ENCODE measurements at places on chromosomes 3 and 15.

DNA sequence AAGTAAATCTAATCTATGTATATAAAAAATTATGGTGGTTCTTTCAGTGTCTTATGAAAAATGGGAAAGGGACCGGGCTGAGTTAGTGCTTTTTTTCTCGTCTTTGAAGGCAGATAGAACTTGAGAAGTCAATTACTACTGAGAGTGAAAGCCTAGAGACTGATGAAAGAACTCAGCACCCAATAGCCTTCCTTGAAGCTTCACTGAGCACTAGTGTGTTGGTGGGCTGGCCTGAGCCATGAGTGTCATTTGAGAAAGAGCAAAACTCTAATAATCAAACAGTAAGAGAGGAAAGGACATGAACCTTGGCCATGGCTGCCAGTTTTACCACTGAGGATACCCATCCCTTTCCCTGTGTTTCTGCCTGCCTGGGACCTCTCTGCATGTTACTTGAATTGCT is 428.3 kb upstream of the RASGRP1 start:
- DNase-seq, result no peak

DNA sequence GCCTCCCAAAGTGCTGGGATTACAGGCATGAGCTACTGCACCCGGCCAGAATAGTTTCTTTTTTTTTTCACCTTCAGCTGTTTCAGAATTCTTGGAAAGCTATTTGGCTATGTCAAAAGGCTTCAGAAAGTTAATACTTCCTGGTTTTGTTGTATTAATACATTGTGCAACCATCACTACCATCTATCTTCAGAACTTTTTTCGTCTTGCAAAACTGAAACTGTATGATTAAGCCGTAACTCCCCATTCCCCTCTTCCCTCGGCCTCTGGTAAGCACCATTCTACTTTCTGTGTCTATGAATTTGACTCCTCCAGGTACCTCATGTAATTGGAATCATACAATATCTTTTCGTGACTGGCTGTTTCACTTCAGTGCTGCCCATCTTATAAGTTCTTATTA is 5.2 kb upstream of the NOX5 start:
- no peak for DNase-seq

- no peak for DNase-seq
These were observed 79.0 kb upstream of the ATP13A5 start for GRCh38 chr3:193457526-193457925.

- DNase-seq, result no peak
These were observed 45.0 kb upstream of the GK5 start for GRCh38 chr3:142270407-142270806.

DNA sequence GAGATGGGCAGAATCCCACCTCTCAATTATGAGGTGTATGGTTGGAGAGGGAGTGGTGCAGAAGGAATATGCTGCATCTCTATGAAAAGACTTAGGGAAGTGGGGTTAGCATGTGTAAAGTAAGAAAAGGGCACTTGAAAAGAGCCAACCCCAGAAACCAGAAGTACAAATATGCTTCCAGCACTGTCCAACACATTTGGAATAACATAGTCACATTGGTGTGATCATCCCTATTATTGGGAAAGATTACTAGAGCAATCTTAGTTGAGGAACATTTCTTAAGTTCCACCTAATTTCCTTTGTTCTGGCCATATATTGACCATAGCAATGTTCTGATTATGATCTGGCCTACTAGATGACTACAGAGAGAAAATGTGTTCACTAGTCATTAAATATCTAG is 34.3 kb downstream of the HMG20A start:
- DNase-seq, result no peak

- DNase-seq, result no peak
These were observed 57.9 kb downstream of the ADCY5 start for GRCh38 chr3:123390865-123391600.

- DNase-seq, result no peak
These were observed 249.5 kb downstream of the SQOR start for GRCh38 chr15:45884289-45884688.

- no peak for DNase-seq
These were observed 51.7 kb downstream of the OTOL1 start for GRCh38 chr3:161548301-161548700.

DNA sequence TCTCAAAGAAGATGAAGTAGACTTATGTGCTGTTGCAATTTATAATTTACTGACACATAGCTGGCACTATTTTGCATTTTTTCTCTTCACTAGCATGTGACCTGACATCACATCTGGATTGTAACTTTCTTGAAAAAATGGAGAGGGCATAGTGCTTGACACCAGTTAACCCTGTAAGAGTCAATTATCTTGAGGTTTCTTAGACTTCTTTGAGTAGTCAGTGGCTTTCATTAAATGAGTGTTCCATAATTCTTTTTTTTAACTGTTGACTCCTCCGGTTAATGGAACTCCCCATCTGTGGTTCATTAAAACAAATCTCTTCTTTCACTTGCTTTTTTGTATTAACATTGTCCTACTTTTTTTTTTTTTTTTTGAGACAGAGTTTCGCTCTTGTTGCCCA is 16.9 kb upstream of the PRKCI start:
- no peak for DNase-seq

DNA sequence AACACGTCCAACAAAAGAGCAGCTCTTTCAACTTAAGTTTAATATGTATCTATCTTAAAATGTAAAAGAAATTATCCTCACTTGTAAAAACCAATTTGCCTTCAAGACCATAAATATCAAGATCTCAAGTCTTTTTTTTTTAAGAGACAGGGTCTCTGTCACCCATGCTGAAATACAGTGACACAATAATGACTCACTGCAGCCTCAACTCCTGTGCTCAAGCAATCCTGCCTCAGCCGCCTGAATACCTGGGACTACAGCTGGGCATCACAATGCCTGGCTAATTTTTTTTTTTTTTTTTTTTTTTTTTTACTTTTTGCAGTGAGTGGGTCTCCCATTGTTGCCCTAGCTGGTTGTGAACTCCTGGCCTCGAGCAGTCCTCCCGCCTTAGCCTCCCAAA is 26.0 kb downstream of the ACAP2 start:
- no peak for DNase-seq

DNA sequence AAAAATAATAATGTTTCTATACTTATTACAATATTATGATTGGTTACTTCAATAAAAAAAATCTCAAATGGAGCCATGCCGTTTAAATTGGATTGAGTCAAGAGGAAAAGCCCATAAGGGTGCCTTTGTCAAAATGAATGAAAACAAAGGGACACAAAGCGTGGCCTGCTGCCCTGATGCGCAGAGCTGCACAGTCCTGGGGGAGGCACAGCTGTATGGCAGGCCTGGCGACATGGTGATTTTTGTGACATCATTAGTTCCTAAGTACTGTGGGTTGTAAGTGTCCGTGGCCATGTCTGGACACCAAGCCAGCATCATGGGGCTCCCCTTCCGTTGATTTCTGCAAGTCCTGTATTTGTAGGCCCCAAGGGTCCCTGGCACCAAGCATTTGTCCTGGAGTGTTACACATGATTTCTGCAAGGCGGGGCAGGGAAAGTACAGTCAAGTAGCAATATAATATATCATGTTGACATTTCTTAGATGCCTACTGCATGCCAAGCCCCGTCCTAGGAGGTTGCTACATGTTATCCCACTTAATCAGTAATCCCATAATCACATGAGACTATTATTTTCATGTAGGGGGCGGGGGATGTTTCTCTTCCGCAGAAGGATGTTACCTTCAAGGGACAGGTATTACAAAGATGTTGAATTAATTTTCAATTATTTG is 59.7 kb downstream of the GHSR start:
- peak; percentile 4 for DNase-seq

GRCh38 chr15:70095408-70096214 is 2.1 kb downstream of the TLE3 start:
- DNase-seq, result no peak

GRCh38 chr15:100987143-100987542 is 68.0 kb downstream of the LRRK1 start:
- peak; percentile 59 for DNase-seq

GRCh38 chr3:161598639-161599038 is 102.0 kb downstream of the OTOL1 start:
- no peak for DNase-seq

GRCh38 chr3:117097351-117097750 is 387.8 kb downstream of the TUSC7 start:
- DNase-seq, result no peak

DNA sequence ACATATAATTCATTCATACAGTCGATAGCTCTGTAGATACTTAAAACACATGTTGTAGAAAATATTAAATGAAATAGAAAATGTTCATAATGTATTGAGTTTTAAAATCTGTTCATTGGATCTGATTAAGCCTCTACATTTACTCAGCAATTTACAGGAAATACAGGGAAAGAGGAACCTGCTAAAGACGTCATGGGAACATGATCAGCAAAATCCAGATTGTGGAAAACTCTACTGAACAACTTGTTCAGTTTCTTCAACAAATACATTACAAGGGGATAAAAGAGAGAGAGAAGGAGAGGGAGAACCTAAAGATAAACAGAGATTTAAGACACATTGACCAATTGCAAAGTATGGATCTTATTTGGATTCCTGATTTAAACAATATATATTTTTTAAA is 46.7 kb downstream of the KLHL6 start:
- DNase-seq, result no peak

GRCh38 chr3:13276438-13277195 is 143.5 kb downstream of the NUP210 start:
- peak; percentile 39 for DNase-seq

- no peak for DNase-seq
These were observed 22.6 kb upstream of the DUSP7 start for GRCh38 chr3:52078781-52079560.

DNA sequence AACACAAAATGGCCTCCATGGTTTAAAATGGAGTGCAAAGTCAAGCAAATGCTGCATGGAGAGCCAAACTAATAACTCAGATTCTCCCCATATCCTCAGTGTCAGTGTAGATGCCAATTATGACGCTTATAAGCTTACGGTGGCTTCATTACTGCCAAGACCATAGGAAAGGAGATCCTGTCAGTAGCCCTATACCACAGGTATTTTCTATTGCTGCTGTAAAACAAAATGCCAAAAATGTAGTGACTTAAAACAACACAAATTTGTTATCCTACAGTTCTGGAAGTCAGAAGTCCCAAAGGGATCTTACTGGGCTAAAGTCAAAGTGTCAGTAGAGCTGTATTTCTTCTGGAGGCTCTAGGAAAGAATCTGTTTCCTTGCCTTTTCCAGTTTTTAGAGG is 149.8 kb upstream of the GBE1 start:
- no peak for DNase-seq

GRCh38 chr3:29011441-29011840 is 269.4 kb upstream of the RBMS3 start:
- no peak for DNase-seq

- DNase-seq, result no peak
These were observed 101.6 kb downstream of the LRTM1 start for GRCh38 chr3:54826251-54826691.

- no peak for DNase-seq
These were observed 183.7 kb upstream of the LMCD1 start for GRCh38 chr3:8317661-8318649.

GRCh38 chr3:145889730-145890129 is 271.3 kb downstream of the PLOD2 start:
- no peak for DNase-seq

GRCh38 chr3:100171211-100171914 is 57.1 kb upstream of the FILIP1L start:
- no peak for DNase-seq

- DNase-seq, result no peak
These were observed 11.9 kb downstream of the SPINT1 start for GRCh38 chr15:40855706-40856234.

DNA sequence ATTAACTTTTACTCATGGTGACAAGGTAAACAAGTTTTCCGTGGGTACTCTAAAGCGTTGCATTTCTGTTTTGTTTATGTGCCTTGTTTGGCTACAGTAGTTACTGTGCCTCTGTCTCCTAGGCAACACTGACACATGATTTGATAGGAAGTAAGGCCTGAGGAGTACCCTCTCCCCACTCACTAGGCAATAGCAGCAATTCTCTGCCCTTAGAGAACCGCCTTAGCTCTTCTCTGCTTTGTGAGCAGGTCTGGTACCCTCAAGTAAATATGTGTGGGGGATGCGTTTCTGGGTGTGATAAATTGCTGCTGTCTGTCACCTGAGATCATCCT is at the start of gene IL5RA:
Gene IL5RA (minus strand): TSS at position 76 of the 332 bp plus-strand sequence. CDS start 5,390 bp downstream, outside the sequence.
- DNase-seq, result no peak

DNA sequence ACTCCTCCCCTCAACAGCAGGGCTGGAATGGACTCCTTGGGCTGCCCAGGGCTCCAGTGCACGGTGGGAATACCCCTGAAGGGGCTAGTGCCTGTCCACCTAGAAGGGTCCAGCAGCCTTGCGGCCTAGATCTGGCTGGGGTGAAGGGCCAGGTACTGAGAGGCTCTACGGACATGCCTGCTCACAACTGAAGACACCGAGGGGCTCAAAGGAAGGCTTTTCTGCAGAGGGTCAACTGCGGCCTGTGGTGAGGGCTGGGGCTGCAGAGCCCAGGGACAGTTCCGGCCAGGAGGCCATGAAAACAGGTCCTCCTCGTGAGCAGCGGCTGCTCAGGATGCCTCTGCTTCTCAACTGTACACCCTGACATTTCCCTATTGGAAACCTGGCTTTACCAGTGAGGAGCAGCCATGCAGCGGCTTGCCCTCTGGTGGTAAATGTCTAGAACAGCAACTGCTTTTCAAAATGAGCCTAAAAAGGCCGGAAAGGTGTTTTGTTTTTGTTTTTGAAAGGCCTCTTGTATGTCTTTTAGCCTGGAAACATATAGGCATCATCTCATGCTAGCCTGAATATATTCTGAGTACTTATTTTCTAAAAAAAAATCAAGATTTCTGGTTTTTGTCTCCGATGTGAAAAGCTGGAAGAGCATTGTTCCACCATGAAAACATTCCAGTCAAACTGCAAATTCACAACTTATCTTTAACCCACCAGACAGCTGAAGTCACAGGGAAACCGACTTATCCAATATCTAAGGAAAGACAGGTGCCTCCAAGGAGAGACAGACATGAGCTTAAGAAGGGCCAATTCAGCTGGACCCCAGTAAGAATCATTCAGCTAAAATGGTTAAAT is 163.4 kb downstream of the KLF13 start:
- DNase-seq, result no peak

GRCh38 chr3:62481962-62482361 is 108.6 kb upstream of the FEZF2 start:
- no peak for DNase-seq

GRCh38 chr15:34337557-34338306 is at the start of gene SLC12A6:
SLC12A6 (minus strand) TSS chr15:34337781; CDS start chr15:34336680, 1,101 bp downstream.
- peak; percentile 90 for DNase-seq

GRCh38 chr15:33448961-33449606 is 138.3 kb downstream of the RYR3 start:
- DNase-seq, result no peak

GRCh38 chr15:39801641-39802309 is 19.1 kb upstream of the FSIP1 start:
- no peak for DNase-seq

- DNase-seq, result no peak
These were observed 8.7 kb upstream of the PLA2G4F start for GRCh38 chr15:42165106-42165505.

- DNase-seq, result no peak
These were observed 63.3 kb downstream of the ATP1B3 start for GRCh38 chr3:141939759-141940158.

- DNase-seq, result peak; percentile 14
These were observed 199.1 kb downstream of the LRRN1 start for GRCh38 chr3:3998140-3998922.
